Left ventricle myocardium inferior (tissue), 1 donor: ENCODE measurements at places on chromosomes 3 and 15.

DNA sequence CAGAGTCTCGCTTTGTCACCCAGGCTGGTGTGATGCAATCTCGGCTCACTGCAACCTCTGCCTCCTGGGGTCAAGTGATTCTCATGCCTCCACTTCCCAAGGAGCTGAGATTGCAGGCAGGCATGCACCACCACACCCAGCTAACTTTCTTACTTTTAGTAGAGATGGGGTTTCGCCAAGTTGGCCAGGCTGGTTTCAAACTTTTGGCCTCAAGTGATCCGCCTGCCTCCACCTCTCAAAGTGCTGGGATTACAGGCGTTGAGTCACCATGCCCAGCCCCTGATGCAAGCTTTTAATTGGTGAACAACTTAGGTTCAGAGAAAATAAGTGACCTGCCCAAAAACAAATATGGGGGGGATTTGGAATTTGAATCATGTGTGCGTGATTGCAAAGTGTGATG is 246.2 kb downstream of the LRTM1 start:
- DNase-seq = no peak

GRCh38 chr15:27210176-27210575 is 239.2 kb downstream of the GABRG3 start:
- DNase-seq = no peak

GRCh38 chr3:188092648-188093047 is 61.3 kb upstream of the LPP start:
- no peak for DNase-seq

DNA sequence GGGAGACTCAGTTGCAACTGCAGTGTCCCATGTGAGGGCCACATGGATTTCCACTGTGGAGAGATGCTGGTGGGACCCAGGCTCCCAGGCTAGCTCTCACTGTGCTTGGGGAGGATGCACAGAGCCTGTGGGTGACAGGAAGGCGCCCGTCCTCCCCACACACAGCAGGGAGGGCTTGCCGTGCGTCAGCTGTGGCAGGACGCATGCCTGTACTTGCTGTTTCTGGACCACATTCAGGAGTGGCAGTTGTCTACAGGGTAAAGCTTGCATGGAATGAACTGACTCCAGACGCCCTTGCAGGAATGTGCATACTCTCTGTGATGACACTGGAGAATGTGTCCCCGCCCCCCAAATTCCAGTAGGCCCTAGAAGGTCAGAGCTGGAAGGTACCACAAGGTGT is 63.8 kb upstream of the SNRPA1 start:
- peak; percentile 56 for DNase-seq

DNA sequence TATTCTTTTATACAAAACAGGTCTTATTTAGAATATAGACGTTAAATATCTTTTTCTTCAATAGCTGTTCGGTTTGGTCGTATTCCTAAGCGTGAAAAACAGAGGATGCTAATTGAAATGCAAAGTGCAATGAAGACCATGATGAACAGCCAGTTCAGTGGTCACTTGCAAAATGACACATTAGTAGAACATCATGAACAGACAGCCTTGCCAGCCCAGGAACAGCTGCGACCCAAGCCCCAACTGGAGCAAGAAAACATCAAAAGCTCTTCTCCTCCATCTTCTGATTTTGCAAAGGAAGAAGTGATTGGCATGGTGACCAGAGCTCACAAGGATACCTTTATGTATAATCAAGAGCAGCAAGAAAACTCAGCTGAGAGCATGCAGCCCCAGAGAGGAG is 16.8 kb downstream of the NR1D2 start:
- no peak for DNase-seq

GRCh38 chr15:64344651-64345294 is 11.2 kb downstream of the CSNK1G1 start:
- DNase-seq = no peak

GRCh38 chr15:73996939-73997338 is 2.4 kb downstream of the PML start:
- no peak for DNase-seq

DNA sequence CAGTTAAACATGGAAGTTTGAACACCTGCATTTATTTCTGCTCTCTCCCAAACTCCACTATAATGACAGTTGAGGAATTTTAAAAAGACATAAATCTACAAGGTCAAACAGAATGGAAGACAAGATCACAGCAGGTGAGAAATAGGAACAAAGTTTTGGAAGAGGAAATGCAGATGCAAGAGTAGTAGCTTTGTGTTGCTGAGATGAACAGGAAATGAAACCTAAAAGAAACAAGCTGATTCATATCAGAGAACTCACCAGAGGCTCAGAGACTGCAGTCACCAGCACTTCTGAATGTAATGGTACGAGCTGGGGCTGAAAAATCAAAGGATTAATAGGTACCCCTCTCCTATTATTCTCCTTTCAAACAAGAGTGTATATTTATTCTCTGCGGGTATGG is 459.9 kb downstream of the RAP2B start:
- no peak for DNase-seq

DNA sequence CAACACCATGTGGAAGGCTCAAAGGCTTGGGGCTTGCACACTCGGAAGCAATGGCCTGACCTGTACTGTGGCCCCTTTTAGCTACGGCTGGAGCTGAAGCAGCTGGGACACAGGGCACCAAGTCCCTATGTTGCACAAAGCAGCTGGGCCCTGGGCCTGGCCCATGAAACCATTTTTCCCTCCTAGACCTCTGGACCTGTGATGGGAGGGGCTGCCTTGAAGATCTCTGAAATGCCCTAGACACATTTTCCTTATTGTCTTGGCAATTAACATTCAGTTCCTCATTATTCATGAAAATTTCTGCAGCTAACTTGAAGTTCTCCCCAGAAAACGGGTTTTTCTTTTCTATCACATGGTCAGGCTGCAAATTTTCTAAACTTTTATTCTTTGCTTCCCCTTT is 85.6 kb upstream of the ALDH1A3 start:
- no peak for DNase-seq

GRCh38 chr3:81216192-81216591 is 545.3 kb downstream of the GBE1 start:
- DNase-seq = no peak

DNA sequence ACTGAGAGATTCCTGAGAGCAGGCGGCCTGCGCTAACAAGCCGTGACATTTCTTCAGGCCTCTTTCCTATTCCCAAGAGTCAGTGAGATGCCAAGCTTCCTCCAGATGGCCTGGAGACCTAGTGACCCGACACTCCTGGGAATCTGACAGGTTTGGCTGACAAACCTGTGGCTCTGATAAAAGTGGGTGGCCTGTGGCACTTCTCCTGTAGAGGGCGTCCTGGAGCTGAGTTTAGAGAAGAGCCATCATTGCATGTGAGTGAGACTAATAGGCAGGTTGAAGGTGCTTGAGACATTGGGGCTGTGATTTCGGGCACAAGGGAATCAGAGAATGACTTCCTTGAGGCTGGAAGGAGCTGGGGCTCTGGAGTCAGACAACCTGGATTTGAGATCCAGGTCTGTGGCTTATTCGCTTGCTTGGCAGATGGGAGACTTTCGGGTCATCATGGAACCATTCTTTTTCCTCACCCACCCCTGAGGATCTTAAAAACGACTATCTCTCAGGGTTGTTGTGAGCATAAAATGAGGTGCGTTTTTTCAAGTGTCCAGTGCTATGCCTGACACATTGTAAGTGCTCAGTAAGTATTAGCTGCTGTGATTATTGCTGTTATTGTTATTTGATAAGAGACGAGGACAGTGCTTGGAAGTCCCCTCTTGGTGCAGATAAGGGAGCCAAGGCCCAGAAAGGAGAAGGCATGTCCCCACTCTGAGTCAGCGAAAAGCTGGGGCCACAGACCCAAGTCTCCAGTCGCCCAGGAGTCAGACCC is 77.2 kb downstream of the SCN10A start:
- DNase-seq = no peak

GRCh38 chr3:100702082-100702979 is 7.0 kb upstream of the TFG start:
- DNase-seq = no peak

DNA sequence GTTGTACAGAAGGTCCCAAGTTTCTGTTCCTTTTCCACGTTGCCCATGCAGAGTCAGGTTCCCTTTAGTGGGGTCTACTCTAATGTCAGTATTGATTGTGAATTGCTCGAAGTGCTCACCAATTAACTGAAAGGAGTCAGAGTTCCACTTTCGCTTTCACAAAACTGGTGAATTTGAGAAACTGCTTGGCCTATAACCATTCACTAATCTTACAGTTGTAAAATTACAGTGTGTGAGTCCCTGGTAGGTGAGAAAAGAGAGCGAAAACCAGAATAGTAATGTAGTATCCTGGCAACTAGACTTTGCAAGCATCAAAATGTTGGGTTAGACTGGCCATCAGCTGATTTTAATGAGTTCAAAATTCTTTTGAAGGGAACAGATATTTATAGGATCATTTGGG is 237.5 kb upstream of the CHRM5 start:
- no peak for DNase-seq
